ENCODE measurements at places on chromosomes 7 and 10.

DNA sequence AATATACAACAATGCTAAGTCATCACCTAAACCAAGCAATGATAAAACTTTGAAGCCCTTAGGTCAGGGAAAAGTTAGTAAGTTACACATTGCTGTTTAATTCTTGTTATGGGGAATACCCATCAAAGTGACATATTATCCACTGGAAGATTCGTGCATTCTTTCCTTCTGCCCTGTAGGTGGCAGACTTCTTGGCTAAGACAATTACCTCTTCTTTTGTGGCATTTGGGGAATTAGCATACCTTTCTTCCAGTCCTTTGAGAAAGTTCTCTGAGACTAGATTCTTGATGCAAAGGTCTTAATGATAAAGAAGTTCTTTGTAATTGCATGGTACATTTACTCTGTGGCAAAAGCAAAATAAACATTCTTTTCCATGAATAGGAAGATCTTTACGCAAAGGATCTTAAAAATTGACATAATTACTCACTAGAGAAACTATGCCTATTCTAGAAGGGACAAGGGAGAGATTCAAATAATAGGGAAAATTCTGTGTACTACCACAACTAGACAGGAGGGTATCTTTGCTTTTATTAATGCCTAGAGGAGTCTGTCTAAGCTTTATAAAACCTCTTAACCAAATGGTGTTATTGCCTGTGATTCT, 395.9 kb downstream of the GRM8 start:
- no peak for DNase-seq

GRCh38 chr7:36565792-36566356, 158.4 kb downstream of the AOAH start:
- DNase-seq = no peak

- DNase-seq = no peak
These were observed 243.8 kb downstream of the DYNC1I1 start for GRCh38 chr7:96016056-96016586.

- no peak for DNase-seq
These were observed 66.1 kb downstream of the AMZ1 start for GRCh38 chr7:2754086-2754485.

Measured in stimulated activated CD4-positive, alpha-beta T cell treated with anti-CD3 and anti-CD28 coated beads, Interleukin-15, amount 100 ng/mL, for 1 hour (primary cell).